Progenitor cell of endocrine pancreas (in vitro differentiated cells): ENCODE measurements at places on chromosomes 4 and X. TPM values are rescaled to one million over a fixed set of nuclear protein-coding genes. Genes with fewer than 3 reads are reported as not detected.

The TMPRSS11D gene
- not detected in 2 replicates for total RNA-seq

The MGARP gene
- 0.22 TPM in 1 of 2 replicates, not detected in the other for total RNA-seq

The TLR7 gene
- total RNA-seq, result 0.05 TPM in 1 of 2 replicates, not detected in the other

The ENPEP gene
- 1.4 and 1.7 TPM in 2 replicates for total RNA-seq

The ITIH6 gene
- not detected in 2 replicates for total RNA-seq

The KIAA1210 gene
- total RNA-seq, result not detected in 2 replicates

The OTUD6A gene
- total RNA-seq, result not detected in 2 replicates

The MYOZ2 gene
- total RNA-seq, result 0.10 and 0.16 TPM in 2 replicates

The STPG2 gene
- total RNA-seq, result 0.53 and 1.1 TPM in 2 replicates

The NXF2 gene
- total RNA-seq, result 2.6 TPM in 1 of 2 replicates, not detected in the other

The F11 gene
- 0.51 and 0.53 TPM in 2 replicates for total RNA-seq

The ATP11C gene
- 36.5 and 38.3 TPM in 2 replicates for total RNA-seq

The CLDN34 gene
- 0.38 and 0.42 TPM in 2 replicates for total RNA-seq

The DAPP1 gene
- total RNA-seq, result 0.12 TPM in 1 of 2 replicates, not detected in the other

The MAGEA6 gene
- not detected in 2 replicates for total RNA-seq

The ERCC6L gene
- total RNA-seq, result 4.8 and 5.6 TPM in 2 replicates

- no peak overlapping the region for H3K4me3 ChIP-seq
- H3K27me3 ChIP-seq, result no peaks in the 10 kb centered on the region
Observed at GRCh38 chr4:85701861-85702321, 226.9 kb downstream of the ARHGAP24 start.

- H3K4me3 ChIP-seq, result no peak overlapping the region
- no peaks in the 10 kb centered on the region for H3K4me1 ChIP-seq
- H3K27me3 ChIP-seq, result no peaks in the 10 kb centered on the region
- H3K36me3 ChIP-seq, result peaks cover 3% of the 10 kb centered on the region
- H3K27ac ChIP-seq, result no peak overlapping the region
Observed at GRCh38 chr4:88985088-88985773, 71.8 kb downstream of the FAM13A start.

GRCh38 chrX:19613645-19614323, 98.5 kb upstream of the MAP3K15 start:
- H3K36me3 ChIP-seq, result peaks cover 4% of the 10 kb centered on the region
- no peak for DNase-seq
- H3K4me1 ChIP-seq, result peaks cover 1% of the 10 kb centered on the region
- H3K27me3 ChIP-seq, result no peaks in the 10 kb centered on the region
- no peak overlapping the region for H3K27ac ChIP-seq

- no peak overlapping the region for H3K27ac ChIP-seq
Observed at GRCh38 chr4:5955856-5956255, 62.4 kb downstream of the C4orf50 start.

DNA sequence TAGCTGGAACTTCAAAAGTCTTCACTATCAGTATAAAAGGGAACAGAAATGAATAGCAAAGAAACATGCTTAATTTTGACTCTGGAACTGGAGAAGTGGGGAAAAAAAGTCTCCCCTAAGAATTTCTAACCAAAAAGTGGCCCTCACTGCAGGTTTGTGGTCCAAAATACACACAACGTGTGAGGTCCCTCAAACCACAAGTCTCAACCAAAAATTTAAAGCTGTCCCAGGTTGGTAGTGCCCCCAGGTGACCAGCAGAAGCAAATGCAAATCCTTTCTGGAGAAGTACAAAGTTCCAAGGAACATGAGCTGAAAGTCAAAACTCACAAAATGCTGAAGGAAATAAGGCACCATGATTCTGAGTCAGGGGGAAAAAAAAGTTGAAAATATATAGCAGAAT, 23.6 kb upstream of the VAMP7 start:
- no peaks in the 10 kb centered on the region for H3K36me3 ChIP-seq
- H3K27me3 ChIP-seq, result no peaks in the 10 kb centered on the region
- no peak overlapping the region for H3K4me3 ChIP-seq

DNA sequence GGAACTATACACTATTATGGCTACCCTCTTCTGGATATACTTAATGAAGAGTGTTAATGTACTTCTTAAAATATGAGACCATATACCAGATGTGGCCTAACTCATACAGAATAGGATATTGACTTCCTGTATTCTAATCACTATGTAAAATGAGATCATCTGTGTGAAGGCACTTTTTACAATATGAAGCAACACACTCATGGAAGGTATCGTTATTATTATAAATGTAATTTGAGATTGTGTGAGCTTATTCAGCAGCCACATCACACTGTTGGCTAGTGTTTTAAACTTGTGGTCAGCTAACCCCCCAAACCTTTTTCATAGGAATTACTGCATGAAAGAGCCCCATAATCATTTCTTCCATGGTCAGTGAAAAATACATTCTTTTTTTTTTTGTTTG, 281.8 kb upstream of the TEX13A start:
- H3K36me3 ChIP-seq, result peaks cover 2% of the 10 kb centered on the region
- no peak for DNase-seq
- H3K4me3 ChIP-seq, result no peak overlapping the region
- no peaks in the 10 kb centered on the region for H3K27me3 ChIP-seq

DNA sequence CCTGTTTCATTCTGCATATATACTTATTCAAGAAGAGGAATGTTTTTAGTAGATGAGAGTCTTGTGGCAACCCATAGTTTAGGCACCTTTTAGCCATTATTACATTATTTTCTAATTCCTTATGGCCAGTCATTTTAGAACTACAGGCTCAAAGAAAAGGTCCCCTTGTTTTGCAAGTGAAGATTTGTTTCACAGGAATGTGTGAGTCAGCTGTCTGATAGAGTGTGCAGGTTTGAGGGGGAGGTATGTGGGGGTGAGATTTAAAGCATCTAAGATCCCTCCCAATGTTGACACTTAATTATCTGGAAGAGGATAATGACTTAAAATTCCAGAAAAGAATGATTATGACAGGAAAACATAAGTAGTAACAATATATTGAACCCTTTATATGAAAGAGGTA, 495.6 kb downstream of the KCNIP4 start:
- H3K27me3 ChIP-seq, result peaks cover 18% of the 10 kb centered on the region
- no peaks in the 10 kb centered on the region for H3K36me3 ChIP-seq
- DNase-seq, result no peak
- H3K27ac ChIP-seq, result no peak overlapping the region
- H3K4me3 ChIP-seq, result no peak overlapping the region

GRCh38 chr4:188728359-188728758, 589.1 kb downstream of the TRIML1 start:
- H3K27ac ChIP-seq, result no peak overlapping the region
- DNase-seq, result no peak
- H3K27me3 ChIP-seq, result no peaks in the 10 kb centered on the region
- H3K36me3 ChIP-seq, result no peaks in the 10 kb centered on the region
- H3K4me1 ChIP-seq, result peaks cover 10% of the 10 kb centered on the region

GRCh38 chrX:37697169-37697760, 11.7 kb downstream of the XK start:
- DNase-seq, result no peak
- H3K4me3 ChIP-seq, result no peak overlapping the region
- no peaks in the 10 kb centered on the region for H3K27me3 ChIP-seq
- H3K27ac ChIP-seq, result no peak overlapping the region
- no peaks in the 10 kb centered on the region for H3K4me1 ChIP-seq

GRCh38 chrX:23776363-23776762, 6.6 kb upstream of the SAT1 start:
- H3K27me3 ChIP-seq, result no peaks in the 10 kb centered on the region
- no peaks in the 10 kb centered on the region for H3K36me3 ChIP-seq
- H3K4me1 ChIP-seq, result no peaks in the 10 kb centered on the region
- no peak overlapping the region for H3K27ac ChIP-seq

DNA sequence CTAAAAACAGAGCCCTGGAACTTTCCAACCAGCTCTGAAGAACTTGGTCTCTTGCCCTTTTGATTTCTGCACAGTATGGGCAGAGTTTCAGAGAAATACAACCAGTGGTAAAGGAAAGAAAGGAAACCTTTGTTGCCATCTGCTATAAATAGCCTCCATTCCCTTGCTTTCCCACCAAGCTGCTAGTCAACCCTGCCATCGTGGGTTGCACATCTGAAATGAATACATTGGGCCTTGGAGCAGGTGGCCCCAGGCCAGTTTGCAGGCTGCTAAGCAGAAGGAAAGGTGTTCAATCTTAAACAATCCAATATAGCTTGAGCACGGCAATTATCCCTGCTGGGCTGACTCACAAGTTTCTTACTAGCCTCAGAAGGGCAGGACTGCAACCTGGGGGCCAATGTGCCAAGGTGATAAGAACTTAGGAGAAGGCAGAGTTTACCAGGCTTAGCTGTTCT, 142.5 kb downstream of the PPARGC1A start:
- H3K4me1 ChIP-seq, result no peaks in the 10 kb centered on the region
- H3K4me3 ChIP-seq, result no peak overlapping the region
- H3K36me3 ChIP-seq, result no peaks in the 10 kb centered on the region

GRCh38 chr4:5217421-5217820, 166.1 kb downstream of the STK32B start:
- peaks cover 6% of the 10 kb centered on the region for H3K4me1 ChIP-seq
- no peak for DNase-seq
- H3K27ac ChIP-seq, result no peak overlapping the region
- no peak overlapping the region for H3K4me3 ChIP-seq
- peaks cover 5% of the 10 kb centered on the region for H3K27me3 ChIP-seq

DNA sequence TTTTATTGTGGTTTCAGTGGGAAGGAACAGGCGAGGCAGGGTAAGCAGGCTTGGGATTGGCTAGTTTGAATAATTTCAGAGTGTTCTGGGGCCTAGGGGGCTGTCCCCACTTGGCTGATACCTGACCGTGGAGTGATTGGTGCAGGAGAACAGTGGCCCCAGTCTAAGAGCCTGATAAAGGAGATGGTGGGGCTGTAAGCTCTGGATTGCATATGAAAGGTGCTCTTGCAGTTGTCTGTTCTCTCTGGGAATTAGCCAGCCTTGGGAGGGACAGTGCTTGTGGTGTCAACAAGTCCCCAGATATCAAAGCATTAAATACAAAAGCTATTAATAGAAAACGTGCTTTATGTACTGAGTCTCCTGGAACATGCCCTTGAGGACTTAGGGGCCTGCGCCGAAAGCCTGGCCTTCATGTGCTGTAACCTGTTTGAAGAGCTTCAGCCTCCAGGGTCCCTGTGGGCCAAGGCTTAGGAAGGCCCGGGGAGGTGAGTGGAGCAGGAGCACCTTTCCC, 30.4 kb upstream of the CLTRN start:
- no peak for DNase-seq
- H3K27ac ChIP-seq, result peak overlapping the region; percentile 2
- H3K36me3 ChIP-seq, result peaks cover 7% of the 10 kb centered on the region
- no peaks in the 10 kb centered on the region for H3K27me3 ChIP-seq

- DNase-seq, result no peak
- no peaks in the 10 kb centered on the region for H3K36me3 ChIP-seq
- no peak overlapping the region for H3K27ac ChIP-seq
- no peaks in the 10 kb centered on the region for H3K4me1 ChIP-seq
- H3K4me3 ChIP-seq, result no peak overlapping the region
- H3K27me3 ChIP-seq, result no peaks in the 10 kb centered on the region
Observed at GRCh38 chr4:164087733-164088132, 593.2 kb downstream of the TMA16 start.

GRCh38 chr4:36704289-36704688, 422.9 kb downstream of the DTHD1 start:
- H3K4me1 ChIP-seq, result no peaks in the 10 kb centered on the region
- no peak for DNase-seq
- H3K36me3 ChIP-seq, result no peaks in the 10 kb centered on the region
- no peaks in the 10 kb centered on the region for H3K27me3 ChIP-seq
- no peak overlapping the region for H3K4me3 ChIP-seq
- H3K27ac ChIP-seq, result no peak overlapping the region

DNA sequence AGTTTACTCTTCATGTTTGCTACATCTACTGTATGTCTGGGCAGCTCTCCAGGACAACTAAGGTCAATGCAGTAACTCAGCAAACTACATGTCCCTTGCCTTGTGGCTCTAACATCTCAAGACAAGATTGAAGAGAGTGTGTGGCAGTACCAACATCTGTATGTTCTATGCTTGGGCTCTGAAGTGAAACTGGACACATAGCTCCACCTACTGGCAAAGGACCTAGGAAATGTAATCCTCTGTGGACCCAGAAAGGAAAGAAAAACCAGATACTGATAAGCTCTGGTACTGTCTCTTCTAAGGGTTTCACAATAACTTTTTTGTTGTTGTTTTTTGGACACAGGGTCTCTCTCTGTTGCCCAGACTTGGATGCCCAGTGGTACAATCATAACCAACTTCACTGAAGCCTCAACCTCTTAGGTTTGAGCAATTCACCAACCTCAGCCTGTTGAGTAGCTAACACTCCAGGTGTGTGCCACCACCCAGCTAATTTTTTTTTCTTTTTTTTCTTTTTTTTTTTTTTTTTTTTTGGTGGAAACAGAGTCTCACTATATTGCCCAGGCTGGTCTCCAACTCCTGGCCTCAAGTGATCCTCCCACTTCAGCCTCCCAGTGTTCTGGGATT, 64.1 kb downstream of the QDPR start:
- H3K4me3 ChIP-seq, result no peak overlapping the region
- peaks cover 2% of the 10 kb centered on the region for H3K27me3 ChIP-seq
- no peak overlapping the region for H3K27ac ChIP-seq
- DNase-seq, result peak; percentile 26
- H3K4me1 ChIP-seq, result no peaks in the 10 kb centered on the region

- no peak for DNase-seq
- H3K36me3 ChIP-seq, result peaks cover 24% of the 10 kb centered on the region
- no peak overlapping the region for H3K27ac ChIP-seq
Observed at GRCh38 chr4:78606035-78606434, 54.5 kb downstream of the ANXA3 start.
